Fibroblast of skin of right biceps (primary cell): ENCODE measurements at places on chromosomes 5 and 9.

DNA sequence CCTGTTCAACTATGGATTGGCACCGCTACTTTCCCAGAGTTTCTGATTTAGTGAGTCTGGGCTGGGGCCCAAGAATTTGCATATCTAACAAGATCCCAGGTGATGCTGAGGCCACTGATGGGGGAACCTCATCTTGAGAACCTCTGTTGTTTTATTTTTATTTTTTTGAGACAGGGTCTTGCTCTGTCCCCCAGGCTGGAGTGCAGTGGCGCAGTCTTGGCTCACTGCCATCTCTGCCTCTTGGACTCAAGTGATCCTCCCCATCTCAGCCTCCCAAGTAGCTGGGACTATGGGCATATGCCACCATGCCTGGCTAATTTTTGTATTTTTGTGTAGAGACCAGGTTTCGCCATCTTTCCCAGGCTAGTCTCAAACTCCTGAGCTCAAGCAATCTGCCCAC is 35.7 kb downstream of the LMX1B start:
- no peak for DNase-seq

- DNase-seq, result no peak
Measured at GRCh38 chr5:167608390-167609272, 682.8 kb upstream of the WWC1 start.

DNA sequence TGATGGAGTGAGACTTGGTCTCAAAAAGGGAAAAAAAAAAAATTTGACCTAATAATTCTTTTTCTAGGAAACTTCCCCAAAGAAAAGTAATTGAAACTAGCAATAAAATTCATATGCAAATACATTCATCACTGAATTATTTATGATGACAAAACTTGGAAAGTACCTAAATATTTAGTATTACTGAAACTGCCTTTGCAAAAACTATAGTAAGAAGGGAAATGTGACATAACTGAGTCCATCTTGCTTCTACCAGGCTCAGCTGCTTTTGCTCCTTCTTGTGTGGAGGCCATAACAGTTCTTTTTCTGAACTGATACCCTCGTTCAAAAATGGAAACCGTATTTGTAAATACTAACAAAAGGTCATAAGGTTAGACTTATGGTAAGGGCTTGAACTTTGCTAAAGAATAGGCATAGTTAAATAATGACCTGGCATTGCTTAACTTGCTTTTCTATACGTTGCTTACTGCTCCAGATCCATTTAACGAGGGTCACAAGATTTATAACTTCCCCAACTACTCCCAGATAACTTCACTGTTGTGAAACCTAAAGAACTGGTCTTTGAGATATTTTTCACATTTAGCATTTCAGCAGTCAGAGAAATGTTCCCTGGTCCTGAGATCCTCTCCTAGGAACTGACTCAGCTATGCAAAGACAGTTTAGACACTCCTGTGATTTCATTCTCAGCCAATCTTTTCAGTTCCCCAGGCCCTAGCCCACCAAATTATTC is 68.4 kb downstream of the CFAP95 start:
- DNase-seq, result no peak

GRCh38 chr5:158606233-158606632 is 493.5 kb downstream of the EBF1 start:
- no peak for DNase-seq

DNA sequence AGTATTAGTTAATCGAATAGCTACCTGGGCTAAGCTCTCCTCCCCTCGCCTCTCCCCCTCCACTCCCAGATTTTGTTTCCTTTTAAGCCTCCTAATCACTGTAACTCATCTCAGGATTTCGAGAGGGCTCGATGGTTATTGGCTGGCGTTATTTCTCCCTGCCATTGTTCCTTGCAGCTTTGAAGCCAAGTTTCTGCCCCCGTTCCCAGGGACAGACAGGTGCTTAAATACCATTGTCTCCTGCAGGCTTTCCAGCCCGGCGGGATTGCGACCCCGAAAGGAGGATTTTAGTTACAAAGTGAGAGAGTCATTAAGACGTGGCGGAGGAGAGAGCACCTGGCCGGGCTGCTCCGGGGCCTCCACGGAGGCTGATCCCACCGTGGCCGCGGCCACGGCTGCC is 46.2 kb downstream of the ASS1 start:
- DNase-seq, result no peak

DNA sequence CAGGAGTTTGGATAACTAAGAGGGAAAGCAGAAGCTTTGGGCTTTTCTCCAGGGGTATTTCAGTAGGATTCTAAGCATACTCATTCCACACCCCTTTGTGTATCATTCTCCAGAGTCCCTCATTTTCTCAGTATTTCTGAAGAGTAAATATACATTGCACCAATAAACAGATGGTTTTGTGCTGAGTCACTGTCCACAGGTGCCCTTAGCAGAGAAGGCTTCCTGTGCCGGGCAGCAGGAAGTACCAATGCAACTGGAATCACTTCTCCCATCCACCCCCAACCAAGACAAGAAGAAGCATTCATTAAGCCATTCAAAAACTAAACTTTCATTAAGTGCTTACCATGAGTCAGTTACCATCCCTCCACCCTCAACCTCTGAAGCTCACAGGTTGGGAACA is 3.6 kb upstream of the CCNJL start:
- DNase-seq, result peak; percentile 15

- DNase-seq, result no peak
Measured at GRCh38 chr9:114631166-114631565, 20.1 kb downstream of the TMEM268 start.
